ENCODE measurements at places on chromosomes 7 and 10.

- no peak for DNase-seq
Observed at GRCh38 chr10:78079411-78079810, 45.7 kb downstream of the RPS24 start.

DNA sequence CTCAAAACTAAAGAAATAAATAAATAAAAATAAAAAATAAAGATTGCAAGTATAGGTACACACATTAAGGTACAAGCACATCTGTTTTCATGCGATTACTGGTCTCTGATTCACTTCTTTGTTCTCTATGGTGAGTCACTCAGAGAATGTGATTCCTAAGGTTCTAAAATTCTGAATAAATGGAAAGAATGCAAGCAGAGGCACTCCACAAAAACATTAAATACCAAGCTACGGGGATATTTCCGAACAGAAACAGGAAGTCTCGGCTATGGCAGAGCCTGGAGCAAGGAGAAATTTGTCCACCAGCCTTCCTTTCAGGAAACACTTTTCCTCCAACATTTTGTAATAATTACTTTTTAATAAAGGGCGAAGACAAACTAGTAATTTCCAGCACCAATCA lies 1.4 kb downstream of the VOPP1 start:
- no peak for DNase-seq

- no peak for DNase-seq
Observed at GRCh38 chr7:38070718-38071117, 107.3 kb upstream of the STARD3NL start.

DNA sequence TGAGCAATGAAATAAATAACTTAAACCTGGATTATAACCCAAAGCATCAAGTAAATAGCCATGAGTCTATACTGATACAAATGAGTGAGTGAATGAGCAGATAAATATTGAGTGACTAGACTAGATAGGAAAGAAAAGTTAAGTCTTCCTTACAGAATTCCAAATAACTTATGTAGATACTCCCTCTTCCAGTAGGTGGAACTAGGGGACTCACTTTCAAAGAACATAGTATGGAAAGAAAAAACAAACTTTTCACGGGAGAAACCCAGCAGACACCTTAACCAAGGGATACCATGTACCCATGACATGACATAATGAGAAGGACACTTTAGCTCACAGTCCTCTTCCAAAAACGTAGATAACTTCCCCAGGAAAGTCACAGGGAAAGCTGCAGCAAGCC lies 32.2 kb downstream of the CSGALNACT2 start:
- no peak for DNase-seq

DNA sequence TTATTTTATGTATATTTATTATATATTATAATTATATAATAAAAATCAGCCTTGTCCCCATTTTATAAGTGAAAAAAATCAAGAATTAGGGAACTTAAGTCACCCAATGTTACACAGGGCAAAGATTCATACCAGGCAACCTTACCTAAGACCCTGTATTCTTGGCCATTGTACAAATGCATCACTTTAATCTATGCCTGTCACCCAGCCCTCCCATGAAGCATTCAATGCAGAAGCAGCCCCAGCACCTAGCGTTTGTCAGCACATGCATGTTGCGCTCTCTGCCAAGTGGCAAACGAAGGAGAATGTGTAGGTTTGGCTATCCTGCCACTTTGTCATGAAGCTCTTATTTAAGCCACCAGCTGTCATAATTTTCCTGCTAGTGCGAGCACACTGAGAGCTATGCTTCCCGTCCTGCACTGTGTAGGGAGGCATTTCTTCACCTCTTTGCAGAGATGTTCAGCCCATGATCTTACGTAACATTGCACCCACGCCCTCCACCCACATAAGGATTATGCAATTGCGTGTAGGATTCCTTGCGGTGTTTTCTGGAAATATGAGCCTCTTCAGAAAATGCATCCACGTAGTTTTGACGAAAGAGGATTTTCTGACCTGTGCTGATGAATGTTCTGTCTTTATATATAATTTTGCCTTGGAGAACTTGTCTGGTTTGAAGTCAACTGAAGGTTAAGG lies 7.7 kb upstream of the COBL start:
- DNase-seq: no peak

- DNase-seq: no peak
Observed at GRCh38 chr10:61992059-61992460, 90.6 kb downstream of the ARID5B start.

Data from cortex of kidney (tissue), 1 donor.